Cortex of kidney (tissue), 1 donor: ENCODE measurements at places on chromosomes 11 and 22.

GRCh38 chr11:61699737-61700160 is 19.6 kb downstream of the DAGLA start:
- no peak for DNase-seq

- DNase-seq = no peak
Observed at GRCh38 chr11:35721651-35722282, 59.2 kb downstream of the TRIM44 start.

- DNase-seq = no peak
Observed at GRCh38 chr22:35393116-35394010, 6.6 kb upstream of the MCM5 start.

DNA sequence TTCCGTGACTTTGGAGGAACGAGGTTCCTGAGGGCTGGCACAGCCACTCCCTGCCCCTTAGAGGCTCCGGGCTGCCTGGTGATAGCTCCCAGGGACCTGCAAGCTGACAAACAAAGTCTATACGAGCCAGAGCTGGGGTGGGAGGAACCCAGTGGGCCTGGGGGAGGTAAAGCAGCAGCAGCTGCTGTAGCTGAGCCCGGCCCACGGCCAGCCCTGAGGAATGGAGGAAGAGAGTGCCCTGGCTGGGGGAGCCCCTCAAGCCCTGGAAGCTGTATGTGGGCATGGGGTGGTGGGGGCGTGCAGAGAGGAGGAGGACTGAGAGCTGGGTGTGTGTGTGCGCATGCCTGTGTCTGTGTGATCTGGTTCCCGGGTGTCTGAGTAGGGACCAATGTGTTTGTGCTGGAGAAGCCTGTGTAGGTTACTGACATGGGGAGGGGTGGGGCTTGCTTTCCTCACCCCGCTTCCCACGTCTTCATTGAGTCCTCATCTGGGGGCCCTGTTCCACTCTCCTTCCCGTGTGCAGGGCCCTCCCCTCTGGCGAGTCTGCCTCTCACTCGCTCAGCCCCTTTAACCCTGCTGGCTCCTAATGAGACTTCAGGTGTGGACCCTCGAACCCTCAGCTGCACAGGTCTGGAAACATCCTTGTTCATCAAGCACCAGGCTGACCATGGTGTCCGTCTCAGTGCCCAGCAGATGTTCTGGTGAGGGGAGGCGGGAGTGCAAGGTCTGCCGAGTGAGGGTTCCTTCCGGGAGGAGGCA is 10.8 kb downstream of the ST3GAL4 start:
- no peak for DNase-seq
